Left lobe of liver (tissue), 2 donors: ENCODE measurements at places on chromosomes 1 and 21. TPM values are rescaled to one million over a fixed set of nuclear protein-coding genes. Genes with fewer than 3 reads are reported as not detected.

- DNase-seq: no peak
These were observed 4.9 kb downstream of the MCL1 start for GRCh38 chr1:150574260-150575071.

DNA sequence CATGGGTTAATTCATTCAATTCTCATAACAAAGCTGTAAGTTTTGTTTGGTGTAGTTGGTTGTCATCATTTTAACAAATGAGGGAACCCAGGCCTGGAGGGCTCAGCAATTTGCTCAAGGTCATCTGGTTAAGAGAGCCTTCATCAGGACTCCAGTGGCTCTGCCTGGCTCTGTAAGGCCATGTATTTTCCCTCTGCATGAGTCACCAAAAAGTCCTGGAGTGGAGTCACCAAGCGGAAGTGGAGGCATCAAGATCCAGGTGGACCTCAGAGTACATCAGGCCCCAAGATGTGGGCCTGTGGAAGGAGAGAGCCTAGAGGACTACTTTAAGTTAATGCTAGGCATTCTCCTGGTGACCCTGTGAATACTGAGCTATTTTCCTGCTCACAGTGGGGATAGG, 30.0 kb upstream of the RBM15 start:
- no peak for DNase-seq

DNA sequence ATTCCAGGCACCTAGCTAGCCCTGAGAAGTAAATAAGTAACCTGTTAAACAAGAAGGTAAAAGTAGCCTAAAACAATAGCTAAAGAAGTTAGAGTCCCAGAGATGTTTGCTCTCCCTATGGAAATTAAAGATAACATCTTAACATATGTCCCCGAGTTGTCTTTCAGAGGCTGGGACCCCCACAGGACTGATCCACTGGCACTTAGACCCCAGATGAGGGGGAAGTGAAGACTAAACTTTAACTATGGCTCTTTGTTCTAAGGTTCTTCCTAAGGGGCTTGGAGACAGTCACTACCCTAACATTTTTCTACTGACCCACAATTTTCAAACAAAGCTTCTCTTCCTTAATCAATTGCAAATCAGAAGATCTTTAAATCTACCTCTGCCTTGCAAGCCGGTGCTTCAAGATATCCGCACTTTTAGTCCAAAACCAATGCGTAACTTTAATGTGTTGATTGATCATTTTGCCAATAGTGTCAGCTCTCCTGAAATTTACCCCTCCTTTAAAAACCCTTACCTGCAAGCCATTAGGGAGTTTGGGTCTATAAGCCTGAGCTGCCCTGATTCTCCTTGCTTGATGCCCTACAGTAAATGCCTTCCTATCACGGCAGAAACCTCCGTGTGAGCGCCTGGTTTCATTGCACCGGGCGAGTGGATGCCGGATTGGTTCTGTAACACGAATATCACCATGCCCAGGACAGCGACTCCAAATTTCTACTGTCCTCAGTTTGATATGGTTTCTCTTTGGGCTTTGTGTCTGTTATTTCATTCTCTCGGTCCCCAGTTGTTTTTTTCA, 404.4 kb downstream of the SIPA1L2 start:
- DNase-seq: no peak

Gene AQP10
- total RNA-seq: not detected
